Stimulated activated CD8-positive, alpha-beta memory T cell treated with anti-CD3 and anti-CD28 coated beads, Interleukin-15, amount 100 ng/mL, for 4 hours (primary cell): ENCODE measurements at places on chromosomes 6 and 20.

DNA sequence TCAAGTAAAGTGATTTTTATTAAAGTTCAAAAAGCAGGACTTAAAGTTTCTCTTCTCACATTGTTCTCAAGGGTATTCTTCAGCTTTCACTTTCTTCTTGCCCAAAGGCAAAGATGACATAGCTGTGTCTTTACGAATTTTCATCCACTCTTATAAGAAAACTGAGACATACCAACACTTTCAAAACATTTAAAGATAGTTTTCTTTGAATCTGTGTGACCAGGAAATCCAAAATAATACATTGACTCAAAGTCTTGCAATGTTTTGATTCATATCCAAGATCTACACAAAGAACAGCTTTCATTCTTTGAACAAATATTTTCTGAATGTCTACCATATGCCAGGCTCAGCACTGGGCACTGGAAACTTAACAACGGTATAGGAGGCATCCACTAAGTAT lies 117.9 kb downstream of the SIM1 start:
- no peak for DNase-seq

GRCh38 chr6:47241742-47242482 lies 67.8 kb downstream of the TNFRSF21 start:
- no peak for DNase-seq

- DNase-seq: peak; percentile 11
These were observed 1.4 kb downstream of the AKIRIN2 start for GRCh38 chr6:87700397-87701343.

DNA sequence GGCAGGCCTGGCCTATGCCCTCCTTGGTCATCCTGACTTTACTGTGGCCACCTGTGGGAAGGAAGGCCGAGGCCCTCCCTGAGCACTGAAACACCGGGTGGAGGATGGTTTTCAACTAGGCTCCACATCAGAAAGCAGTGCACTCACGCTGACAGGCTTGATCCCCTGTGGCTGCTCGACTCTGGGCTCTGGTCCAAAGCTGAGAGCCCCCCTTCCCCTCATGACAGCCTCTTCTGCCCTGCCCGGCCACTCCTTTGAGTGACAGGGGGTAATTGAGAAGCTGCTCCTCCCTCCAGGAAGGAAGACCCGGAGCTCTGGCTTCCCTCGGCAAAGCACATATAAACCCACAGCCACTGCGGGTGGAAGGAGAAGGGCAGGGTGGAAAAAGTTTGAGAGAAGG lies 43.6 kb downstream of the MUC22 start:
- no peak for DNase-seq

- no peak for DNase-seq
These were observed 11.9 kb upstream of the PLAGL1 start for GRCh38 chr6:144019929-144020328.

GRCh38 chr6:132285004-132285780 lies 116.1 kb downstream of the MOXD1 start:
- DNase-seq: no peak
